CD4-positive, alpha-beta T cell treated with Interleukin-15 for 1 hour (primary cell): ENCODE measurements at places on chromosomes 6 and 20.

DNA sequence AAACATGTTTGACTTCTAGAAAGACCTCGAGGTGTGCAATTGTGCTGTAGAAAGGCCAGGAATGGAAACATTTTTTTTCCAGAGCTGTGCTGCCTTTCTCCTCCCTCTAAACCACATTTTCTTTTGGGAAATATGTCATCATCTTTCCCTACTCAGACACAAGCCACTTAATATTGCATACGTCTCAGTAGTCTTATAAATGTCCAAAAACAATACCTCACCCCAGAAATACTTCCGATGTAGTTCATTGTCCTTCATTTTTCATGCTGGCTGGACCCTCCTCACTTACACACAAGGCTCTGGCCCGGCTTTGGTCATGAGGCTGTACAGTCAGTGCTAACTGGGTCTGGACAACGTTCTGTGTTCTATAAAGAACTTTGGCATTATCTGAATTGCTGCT lies 126.4 kb downstream of the SCML4 start:
- DNase-seq: no peak

- no peak for DNase-seq
Observed at GRCh38 chr6:155235087-155235486, 28.7 kb upstream of the CLDN20 start.

DNA sequence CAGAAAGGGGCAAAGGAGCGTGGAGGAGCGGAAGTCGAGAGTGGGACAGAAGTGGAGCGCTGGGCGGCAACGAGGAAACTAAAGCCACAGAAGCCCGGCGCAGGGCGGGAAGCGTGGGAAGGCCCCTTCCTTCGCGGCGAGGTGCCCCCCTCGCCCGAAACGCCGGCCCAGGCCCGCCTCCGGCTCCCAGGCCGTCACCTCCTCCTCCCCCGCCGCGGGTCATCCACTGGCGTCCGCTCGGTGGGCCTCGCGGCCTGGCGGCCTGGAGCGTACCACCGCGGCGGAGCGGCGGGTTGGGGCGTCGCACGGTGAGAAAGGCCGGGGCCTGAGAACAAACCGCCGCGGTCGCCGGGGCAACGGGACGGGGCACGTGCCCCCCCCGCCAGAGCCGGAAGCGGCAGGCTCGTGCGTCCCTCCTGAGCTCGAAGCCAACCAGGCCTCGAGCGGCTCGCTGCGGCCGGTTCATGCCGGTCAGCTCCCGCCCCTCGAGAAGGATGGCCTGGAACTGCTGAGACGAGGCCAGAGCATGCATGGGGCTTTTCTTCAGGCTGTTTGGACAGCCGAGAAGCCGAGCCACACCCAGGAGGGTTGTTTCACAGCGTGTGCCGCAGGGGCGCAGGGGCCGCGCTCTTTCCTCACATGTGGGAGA lies at the start of gene TCP11:
Gene TCP11, minus strand, starts transcription at position 333 of the 649 bp plus-strand sequence. CDS start 469 bp downstream, outside the sequence.
- peak; percentile 33 for DNase-seq

GRCh38 chr20:33434434-33434833 lies 9.1 kb downstream of the SNTA1 start:
- DNase-seq: no peak

DNA sequence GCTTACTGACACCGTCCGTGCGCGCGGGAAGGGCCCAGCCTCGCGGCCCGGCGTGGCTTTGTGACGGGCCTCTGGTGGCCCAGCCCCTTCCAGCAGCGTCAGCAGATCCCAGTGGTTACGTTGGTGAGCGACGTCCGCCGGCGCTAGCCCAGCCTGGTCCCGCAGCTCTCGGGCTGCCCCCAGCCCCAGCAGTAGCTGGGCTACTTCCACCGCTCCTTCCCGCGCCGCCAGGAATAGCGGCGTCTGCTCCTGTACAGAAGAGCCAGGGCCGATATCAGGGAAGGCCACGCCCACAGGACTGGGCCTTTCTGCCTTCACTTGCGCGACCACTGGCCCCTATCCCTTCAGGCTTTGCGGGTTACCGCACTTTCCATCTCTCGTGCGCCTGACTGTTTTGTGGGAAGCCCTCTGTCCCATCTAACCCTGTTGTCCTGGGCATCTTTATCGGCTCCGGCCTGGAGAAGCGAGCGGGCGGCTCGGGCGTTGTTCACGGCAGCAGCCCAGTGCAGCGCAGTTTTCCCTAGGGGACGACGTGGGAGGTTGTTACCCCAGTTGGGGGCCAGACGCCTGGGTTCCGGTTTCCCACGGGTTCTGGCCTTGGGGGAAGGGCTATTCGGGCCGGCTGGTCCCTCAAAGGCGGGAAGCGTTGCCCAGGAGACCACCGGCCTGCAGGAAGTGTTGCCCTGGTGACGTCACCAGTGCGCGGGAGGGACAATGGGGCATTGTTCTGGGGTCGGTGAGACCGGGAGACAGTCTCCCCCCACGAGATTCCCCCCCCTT lies 3.6 kb upstream of the GPSM3 start:
- peak; percentile 89 for DNase-seq

GRCh38 chr6:16490616-16491015 lies 252.2 kb downstream of the GMPR start:
- no peak for DNase-seq

DNA sequence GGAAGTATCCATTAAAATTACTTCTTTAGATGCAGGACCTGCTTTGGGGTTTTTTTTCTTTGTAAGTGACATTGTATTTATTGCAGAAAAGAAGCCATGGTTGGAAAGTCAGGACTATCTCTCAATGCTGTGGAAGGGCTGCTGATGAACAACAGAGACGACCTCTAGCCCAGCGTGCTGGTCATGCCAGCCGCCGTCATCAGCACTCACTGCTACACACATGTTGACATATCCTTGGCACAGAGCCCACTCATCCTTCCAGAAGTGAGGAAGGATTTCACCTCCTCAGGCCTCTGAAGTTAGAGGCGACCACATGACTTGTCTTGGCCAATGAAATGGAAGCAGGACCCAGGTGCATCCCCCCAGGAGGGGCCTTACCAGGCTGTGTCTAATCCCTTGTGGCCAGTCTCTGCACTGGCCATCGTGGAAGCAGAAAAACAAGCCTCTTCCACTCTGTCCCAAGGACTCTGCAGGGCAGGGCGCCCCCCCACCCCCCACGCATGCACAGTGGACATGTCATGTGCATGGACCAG lies 343.5 kb downstream of the TAF4 start:
- DNase-seq: no peak

- DNase-seq: no peak
Observed at GRCh38 chr6:56486681-56487080, 156.0 kb downstream of the DST start.

DNA sequence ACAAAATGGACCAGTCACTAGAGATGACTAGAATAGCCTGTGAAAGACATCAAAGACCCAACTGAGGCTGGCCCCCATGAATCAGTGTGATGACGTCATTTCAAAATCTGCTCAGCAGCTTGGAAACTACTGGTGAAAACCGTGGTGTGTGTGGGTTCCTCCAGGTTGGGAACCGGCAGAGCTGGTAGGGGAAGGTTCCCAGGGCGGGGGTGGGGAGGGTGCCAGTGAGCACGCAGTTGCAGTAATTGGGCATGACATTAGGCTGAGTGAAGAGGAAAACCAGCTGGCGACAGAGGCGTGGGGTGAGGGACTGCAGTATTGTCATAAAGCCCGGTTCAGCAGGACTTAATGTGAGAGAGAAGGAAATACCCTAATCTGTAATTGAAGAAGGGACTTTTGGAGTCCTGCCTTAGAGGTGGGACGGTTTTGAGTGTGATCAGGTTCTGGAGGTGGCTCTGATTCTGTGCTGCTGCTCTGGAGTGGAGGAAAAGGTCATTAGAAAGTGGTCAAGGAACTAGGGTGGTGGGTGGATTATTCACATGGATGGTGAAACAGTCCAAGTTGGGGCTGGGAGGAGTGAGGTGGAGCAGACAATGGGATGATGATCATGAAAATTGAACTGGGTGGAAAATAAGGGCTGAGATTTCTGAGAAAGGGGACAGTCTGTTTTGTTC lies 52.0 kb upstream of the MTHFD1L start:
- no peak for DNase-seq

GRCh38 chr6:82385961-82386360 lies 22.3 kb downstream of the TPBG start:
- no peak for DNase-seq

- DNase-seq: no peak
Observed at GRCh38 chr20:46948081-46948480, 53.4 kb downstream of the EYA2 start.

- peak; percentile 85 for DNase-seq
Observed at GRCh38 chr20:49668181-49668877, 45.3 kb downstream of the B4GALT5 start.

- DNase-seq: no peak
Observed at GRCh38 chr20:57824909-57825308, 115.1 kb upstream of the PMEPA1 start.

GRCh38 chr20:12171923-12172524 lies 254.3 kb downstream of the BTBD3 start:
- no peak for DNase-seq

DNA sequence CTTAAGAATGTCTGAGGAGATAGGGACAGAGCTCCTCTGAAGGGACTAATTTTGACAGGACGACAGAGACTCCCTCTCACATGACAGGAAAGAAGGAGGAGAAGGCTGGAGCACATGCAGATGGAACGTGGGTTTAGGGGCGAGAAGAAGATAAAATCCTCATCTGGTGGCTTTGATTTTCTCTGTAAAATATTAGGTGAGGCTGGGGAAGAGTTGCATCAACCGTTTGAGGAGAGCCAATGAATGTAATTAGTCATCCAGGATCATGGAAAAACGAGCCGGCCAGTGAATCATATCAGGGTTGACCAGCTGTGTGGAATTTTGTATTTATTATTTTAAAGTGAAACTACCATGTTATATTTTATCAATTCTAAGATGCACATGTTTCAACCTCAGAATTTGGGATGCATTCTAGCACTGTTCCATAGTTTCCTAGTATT lies 46.9 kb upstream of the ADGRF4 start:
- no peak for DNase-seq
